Spinal cord (tissue), 10 donors: ENCODE measurements at places on chromosomes 11 and 22. TPM values are rescaled to one million over a fixed set of nuclear protein-coding genes. Genes with fewer than 3 reads are reported as not detected.

GRCh38 chr11:15988693-15989231 is 367.6 kb downstream of the SOX6 start:
- DNase-seq: no peak
- no peaks in the 10 kb centered on the region for H3K27me3 ChIP-seq
- no peak overlapping the region for H3K27ac ChIP-seq
- H3K36me3 ChIP-seq: peaks cover 4% of the 10 kb centered on the region

PSMD13 gene
- 93.5 TPM for total RNA-seq

GRCh38 chr11:27921472-27921871 is 186.5 kb downstream of the KIF18A start:
- H3K27ac ChIP-seq: no peak overlapping the region
- no peaks in the 10 kb centered on the region for H3K36me3 ChIP-seq
- H3K27me3 ChIP-seq: no peaks in the 10 kb centered on the region

GRCh38 chr22:48923996-48924395 is 903.7 kb downstream of the BRD1 start:
- H3K36me3 ChIP-seq: no peaks in the 10 kb centered on the region
- no peak overlapping the region for H3K27ac ChIP-seq
- H3K4me3 ChIP-seq: no peak overlapping the region
- peaks cover 45% of the 10 kb centered on the region for H3K4me1 ChIP-seq
- H3K27me3 ChIP-seq: no peaks in the 10 kb centered on the region

GRCh38 chr22:39090426-39091064 is 6.5 kb upstream of the APOBEC3H start:
- H3K36me3 ChIP-seq: no peaks in the 10 kb centered on the region
- no peak for DNase-seq
- H3K4me3 ChIP-seq: no peak overlapping the region
- H3K4me1 ChIP-seq: peaks cover 5% of the 10 kb centered on the region

GRCh38 chr11:33900159-33900840 is 8.4 kb upstream of the LMO2 start:
- H3K27ac ChIP-seq: no peak overlapping the region
- no peak for DNase-seq
- H3K36me3 ChIP-seq: no peaks in the 10 kb centered on the region
- H3K4me1 ChIP-seq: peaks cover 5% of the 10 kb centered on the region
- no peak overlapping the region for H3K4me3 ChIP-seq
- peaks cover 3% of the 10 kb centered on the region for H3K27me3 ChIP-seq

SEZ6L gene
- total RNA-seq: 75.2 TPM

NLRP14 gene
- total RNA-seq: 2.2 TPM

- peak within 1 kb of the TSS; percentile 64 for H3K4me3 ChIP-seq
- H3K27me3 ChIP-seq: no peaks in the 10 kb centered on the region
- H3K27ac ChIP-seq: peak within 1 kb of the TSS; percentile 8
- DNase-seq: peak; percentile 80
Measured at GRCh38 chr11:910589-911030, at the start of gene CHID1. CHID1 (minus strand) TSS chr11:910810; CDS start chr11:904816, 5,994 bp downstream.

GRCh38 chr11:46445192-46445919 is 53.8 kb upstream of the CHRM4 start:
- no peak overlapping the region for H3K4me3 ChIP-seq
- H3K27ac ChIP-seq: no peak overlapping the region
- DNase-seq: no peak
- H3K4me1 ChIP-seq: peaks cover 4% of the 10 kb centered on the region

PRG3 gene
- total RNA-seq: 1.1 TPM

GRCh38 chr11:72583177-72583553 is 91.1 kb downstream of the PDE2A start:
- H3K36me3 ChIP-seq: peaks cover 8% of the 10 kb centered on the region
- H3K27me3 ChIP-seq: peaks cover 28% of the 10 kb centered on the region
- H3K4me3 ChIP-seq: no peak overlapping the region
- no peak overlapping the region for H3K27ac ChIP-seq

DNA sequence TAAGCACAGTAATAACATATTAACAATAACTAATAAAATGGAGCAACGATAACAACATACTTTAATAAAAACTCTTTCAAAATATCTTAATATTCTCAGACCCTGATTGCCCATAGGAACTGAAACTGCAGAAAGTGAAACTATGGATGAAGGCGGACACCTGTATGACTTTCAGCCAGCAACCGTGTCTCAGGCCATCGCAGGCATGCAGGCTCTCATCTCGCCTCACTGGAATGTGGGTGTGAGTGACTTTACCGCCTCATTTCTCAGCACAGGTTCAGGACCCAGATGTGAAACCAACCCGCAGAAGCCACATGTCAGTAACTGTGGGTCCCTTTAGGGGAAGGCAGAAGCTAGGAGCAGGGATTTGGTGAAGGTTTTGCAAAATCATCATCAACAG is 539.1 kb downstream of the FAM181B start:
- DNase-seq: no peak
- H3K27ac ChIP-seq: no peak overlapping the region
- H3K4me3 ChIP-seq: no peak overlapping the region
- no peaks in the 10 kb centered on the region for H3K4me1 ChIP-seq
- no peaks in the 10 kb centered on the region for H3K27me3 ChIP-seq

GRCh38 chr11:62953811-62954210 is 31.0 kb downstream of the SLC22A6 start:
- no peak overlapping the region for H3K27ac ChIP-seq
- H3K27me3 ChIP-seq: no peaks in the 10 kb centered on the region
- H3K36me3 ChIP-seq: no peaks in the 10 kb centered on the region
- no peak for DNase-seq
- no peak overlapping the region for H3K4me3 ChIP-seq
- H3K4me1 ChIP-seq: no peaks in the 10 kb centered on the region

- H3K27ac ChIP-seq: no peak overlapping the region
- DNase-seq: no peak
- no peak overlapping the region for H3K4me3 ChIP-seq
- H3K4me1 ChIP-seq: no peaks in the 10 kb centered on the region
- peaks cover 10% of the 10 kb centered on the region for H3K36me3 ChIP-seq
- no peaks in the 10 kb centered on the region for H3K27me3 ChIP-seq
Measured at GRCh38 chr11:96367342-96367741, 22.4 kb downstream of the CCDC82 start.

KCNJ1 gene
- 0.06 TPM for total RNA-seq

DNA sequence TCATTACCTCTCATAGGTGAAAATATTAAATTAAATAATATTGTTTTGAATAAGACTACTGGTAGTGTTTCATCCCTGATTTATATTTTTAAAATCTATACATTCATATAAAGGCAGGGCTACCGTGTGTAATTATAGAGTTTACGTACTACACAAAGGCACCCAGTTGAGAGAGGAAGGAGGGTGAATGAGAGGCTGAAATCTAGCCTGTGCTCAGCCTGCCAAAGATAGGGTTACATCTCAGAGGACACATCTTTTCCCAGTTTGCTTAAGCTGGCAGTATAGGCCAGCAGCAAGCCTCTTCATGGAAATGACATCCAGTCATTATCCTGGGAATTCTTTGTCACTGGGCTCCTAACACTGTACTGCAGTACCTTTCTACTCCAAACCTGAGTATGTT is 7.5 kb upstream of the B3GNT6 start:
- H3K4me1 ChIP-seq: no peaks in the 10 kb centered on the region
- peaks cover 3% of the 10 kb centered on the region for H3K27me3 ChIP-seq
- DNase-seq: no peak

GRCh38 chr11:59678118-59678812 is 9.4 kb upstream of the PATL1 start:
- no peaks in the 10 kb centered on the region for H3K36me3 ChIP-seq
- no peak overlapping the region for H3K4me3 ChIP-seq
- no peak overlapping the region for H3K27ac ChIP-seq
- no peaks in the 10 kb centered on the region for H3K4me1 ChIP-seq
- no peaks in the 10 kb centered on the region for H3K27me3 ChIP-seq

MS4A15 gene
- not detected for total RNA-seq

DNA sequence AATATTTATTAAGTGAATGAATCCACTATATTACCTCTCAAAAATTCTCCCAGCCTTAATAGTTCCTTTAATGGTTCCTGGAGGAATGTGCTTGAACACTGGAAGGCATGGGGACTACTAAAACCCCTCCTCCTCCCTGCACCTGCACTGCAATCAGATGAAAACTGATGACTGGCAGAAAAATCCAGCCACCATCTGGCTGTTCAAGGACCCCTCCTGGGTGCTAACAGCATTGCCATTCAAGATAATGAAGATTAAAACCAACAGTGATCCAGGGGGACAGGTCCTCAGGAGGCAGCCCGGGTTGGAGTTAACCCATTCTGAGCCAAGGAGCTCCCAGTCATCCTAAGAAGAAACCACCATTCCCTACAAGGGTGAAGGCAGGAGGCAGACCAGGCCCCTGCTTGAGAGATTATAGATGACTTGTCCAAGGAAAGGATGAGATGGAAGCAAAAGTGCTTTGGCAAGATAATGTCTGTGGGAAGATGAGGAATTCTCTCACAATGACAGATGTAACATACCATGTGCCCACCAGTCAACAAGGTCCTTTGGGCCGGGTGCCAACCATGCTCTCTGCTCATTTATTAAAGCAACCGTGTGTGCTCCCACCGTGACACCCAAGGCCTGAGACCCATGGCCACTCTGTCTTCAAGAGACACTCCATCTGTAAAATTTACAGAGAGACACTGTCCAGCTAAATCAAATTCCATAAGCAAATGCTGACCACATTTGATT is 90.6 kb downstream of the LARGE1 start:
- H3K4me3 ChIP-seq: no peak overlapping the region
- H3K4me1 ChIP-seq: no peaks in the 10 kb centered on the region

DNA sequence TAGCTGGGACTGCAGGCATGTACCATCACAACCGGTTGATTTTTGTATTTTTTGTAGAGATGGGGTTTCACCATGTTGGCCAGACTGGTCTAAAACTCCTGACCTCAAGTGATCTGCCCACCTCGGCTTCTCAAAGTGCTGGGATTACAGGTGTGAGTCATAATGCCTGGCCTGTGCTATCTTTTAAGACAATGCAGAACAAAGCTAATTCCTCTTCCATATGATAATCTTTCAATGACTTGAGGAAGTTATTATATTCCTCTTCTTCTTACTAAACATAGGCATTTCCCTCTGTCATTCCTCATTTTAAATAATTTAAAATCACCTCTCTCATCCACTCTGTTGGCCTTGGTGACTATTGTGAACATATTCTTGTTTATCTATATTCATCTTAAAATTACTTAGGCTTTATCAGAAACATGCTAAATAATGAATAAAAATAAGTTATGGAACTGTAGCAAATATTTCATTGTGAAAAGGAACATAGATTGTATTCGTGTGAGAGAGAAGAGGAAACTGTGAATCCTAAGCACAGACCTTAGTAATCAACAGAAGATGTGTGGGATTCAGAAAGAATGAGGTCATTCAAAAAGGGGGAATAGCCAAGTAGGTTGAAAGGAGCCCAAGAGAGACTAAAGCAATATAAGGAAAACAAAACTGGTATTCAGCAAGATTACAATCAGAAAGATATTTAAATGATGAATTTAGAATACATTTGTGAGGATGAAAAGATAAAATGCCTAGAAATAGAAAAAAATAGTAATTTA is 269.4 kb downstream of the TTC28 start:
- H3K4me1 ChIP-seq: peaks cover 2% of the 10 kb centered on the region
- no peaks in the 10 kb centered on the region for H3K27me3 ChIP-seq
- no peaks in the 10 kb centered on the region for H3K36me3 ChIP-seq
- DNase-seq: no peak
- no peak overlapping the region for H3K4me3 ChIP-seq

DNA sequence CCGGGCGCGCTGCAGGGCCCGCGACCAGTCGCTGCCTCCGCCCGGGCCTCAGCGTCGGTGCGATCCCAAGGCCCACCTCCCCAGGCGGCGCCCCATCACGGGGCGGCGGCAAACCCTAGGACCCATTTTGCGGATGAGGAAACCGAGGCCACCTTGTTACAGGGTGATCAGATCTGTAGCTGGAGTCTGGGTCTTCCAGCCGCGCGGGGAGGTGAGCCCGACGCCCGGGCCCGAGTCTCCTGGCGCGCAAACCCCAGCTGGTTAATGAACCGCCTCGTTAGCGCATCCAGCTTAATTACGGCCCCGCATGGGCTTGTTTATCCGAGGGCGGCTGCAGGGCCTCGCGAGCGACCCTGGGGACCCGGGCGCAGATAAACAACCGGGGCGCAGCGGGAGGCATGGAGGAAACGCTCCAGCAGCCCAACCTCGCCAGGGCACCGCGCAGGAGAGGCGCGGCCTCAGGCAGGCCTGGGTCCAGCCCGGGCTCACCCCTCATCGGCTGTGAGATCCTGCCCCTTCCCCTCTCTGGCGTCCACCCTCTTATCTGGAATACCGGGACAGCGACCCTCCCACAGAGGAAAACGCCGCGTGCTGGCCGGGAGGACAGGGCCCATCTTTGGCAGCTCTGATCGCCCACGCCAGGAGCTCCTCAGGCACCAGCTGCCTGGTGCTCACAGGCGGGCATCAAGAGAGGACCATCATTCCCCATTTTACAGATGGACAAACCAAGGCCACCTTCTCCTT is 14.7 kb downstream of the OTUB1 start:
- peaks cover 45% of the 10 kb centered on the region for H3K36me3 ChIP-seq
- H3K4me3 ChIP-seq: no peak overlapping the region
- H3K4me1 ChIP-seq: peaks cover 60% of the 10 kb centered on the region

GRCh38 chr11:5489576-5490357 is 1.3 kb downstream of the OR52D1 start:
- H3K4me3 ChIP-seq: no peak overlapping the region
- H3K27ac ChIP-seq: no peak overlapping the region
- no peaks in the 10 kb centered on the region for H3K27me3 ChIP-seq

CBY1 gene
- total RNA-seq: 37.5 TPM

DNA sequence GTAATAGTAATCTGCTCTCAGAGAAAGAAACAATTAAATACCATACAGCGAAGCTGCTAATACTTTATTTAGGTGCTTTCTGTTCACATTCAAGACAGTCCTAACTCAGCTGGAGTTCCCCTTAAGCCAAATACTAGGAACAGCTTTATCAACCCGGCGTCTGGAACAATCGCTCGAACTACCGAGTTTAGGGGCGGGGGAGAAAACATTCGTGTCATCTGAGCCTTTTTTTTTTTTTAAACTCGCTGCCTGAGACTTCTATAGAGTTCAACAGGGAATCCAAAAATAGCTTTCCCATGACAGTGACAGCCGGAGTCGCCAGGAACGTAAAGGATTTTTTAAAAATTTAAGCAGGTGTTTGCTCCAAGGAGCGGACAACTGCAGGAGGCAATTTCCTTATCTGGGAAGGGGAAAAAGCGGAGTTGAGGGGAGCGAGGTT is 852 bp downstream of the TRAF6 start:
- no peaks in the 10 kb centered on the region for H3K27me3 ChIP-seq
- H3K4me1 ChIP-seq: peaks cover 2% of the 10 kb centered on the region
- peak overlapping the region; percentile 88 for H3K4me3 ChIP-seq
- DNase-seq: no peak

DNA sequence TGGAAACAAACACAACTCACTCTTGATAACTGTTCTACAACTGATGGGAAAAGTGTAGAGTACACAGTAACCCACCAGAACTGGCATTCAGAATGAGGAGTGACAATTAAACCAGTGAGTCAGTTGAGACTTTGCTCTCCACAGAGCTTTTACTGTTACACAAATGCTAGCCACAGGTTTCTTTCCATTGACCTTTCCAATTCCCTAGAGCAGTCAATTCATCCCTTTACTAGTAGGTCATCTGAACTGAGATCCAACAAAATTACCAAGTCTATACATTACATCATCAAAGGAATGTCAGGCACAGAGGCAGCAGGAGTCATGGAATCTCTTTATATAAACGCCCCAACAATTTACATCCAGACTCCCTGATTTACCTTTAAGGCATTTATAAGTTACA is 65.9 kb downstream of the PHF21A start:
- no peaks in the 10 kb centered on the region for H3K27me3 ChIP-seq
- DNase-seq: no peak
- no peaks in the 10 kb centered on the region for H3K36me3 ChIP-seq

HEPN1 gene
- total RNA-seq: not detected
